ENCODE measurements at places on chromosomes 16 and 17.

- no peak for DNase-seq
These were observed 22.0 kb downstream of the WSB1 start for GRCh38 chr17:27315796-27316465.

DNA sequence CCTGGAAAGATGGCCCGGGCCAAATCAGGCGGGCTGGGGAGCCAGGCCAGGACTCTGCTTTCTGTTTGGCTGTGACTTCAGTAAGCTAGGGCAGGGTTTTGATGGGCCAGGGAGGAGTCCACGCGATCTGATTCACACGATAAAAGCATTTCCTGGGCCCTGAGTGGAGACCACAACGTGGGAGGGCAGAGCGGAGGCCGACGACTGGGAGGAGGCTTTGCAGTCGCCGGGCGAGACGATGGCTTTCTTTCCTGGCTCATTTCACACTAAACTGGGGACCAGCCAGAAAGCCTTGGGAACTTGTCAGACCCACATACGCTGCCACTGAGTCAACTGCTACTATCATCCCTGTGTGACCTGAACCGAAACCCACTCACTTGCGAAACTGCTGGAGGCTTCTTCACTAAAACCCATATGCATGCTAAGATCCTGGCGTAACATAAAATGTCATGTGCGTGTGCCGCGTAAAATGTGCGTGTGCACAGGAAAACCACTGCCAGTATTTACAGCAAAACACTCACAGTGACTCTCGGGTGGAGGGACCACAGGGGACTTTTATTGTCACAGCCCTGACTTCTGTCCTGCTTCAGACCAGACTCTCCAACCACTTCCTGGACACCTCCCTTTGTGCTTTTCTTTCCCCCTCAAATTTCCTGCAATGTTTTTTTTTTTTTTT, 14.2 kb upstream of the RHBDF2 start:
- no peak for DNase-seq

DNA sequence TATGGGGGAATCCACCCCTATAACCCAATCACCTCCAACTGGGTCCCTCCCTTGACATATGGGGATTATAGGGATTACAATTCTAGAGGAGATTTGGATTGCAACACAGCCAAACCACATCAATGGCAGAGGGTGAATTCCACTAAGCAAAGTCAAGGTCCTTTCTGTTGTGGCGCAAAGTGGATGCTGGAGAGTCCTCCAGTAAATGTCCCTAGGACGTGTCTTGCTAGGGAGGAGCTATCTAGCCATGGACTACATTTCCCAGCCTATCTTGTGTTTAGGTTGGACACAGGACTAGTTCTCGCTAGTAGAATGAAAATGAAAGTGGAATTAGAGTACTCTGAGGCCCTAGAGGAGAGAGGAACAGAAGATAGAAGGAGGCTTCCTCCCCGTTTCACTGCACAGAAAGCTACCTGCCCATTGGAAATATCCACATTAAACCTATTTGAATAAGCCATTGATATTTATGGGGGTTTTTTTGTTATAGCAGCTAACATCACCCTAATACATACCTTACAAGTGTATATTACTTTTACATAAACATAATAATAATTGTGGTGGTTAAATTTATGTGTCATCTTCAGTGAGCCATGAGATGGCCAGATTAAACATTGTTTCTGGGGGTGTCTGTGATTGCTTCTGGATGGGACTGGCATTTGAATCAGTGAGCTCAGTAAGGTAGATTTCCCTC, 56.7 kb upstream of the ERCC4 start:
- DNase-seq, result no peak

DNA sequence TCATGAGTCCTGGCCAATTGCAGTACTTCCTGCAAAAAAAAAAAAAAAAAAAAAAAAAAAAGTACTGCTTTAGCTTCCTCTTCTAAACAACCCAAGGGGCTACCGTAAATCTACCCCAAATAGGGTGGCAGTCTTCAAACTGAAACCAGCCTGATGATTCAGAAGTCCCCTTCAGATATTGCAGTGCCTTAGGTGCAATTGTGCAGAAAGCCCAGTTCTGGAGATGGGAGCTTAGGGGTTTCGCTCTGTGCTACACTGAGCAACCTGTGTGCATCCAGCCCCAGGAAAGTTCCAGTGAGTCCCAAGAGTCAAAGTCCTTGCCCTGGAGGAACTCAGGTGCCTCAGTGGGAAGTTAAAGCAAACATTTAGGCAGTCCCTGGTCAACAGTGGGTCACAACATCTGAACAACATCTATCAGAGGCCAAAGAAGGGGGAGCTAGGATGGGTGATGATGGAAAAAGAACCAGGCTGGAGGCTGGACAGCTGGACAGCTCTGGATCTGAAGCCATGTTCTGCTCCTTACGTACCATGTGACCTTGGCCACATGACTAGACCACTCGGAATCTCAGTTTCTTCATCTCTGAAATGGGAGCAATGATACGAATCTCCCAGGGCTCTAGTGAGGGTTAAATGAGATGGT, 6.7 kb upstream of the CIITA start:
- DNase-seq, result no peak

GRCh38 chr17:33966410-33967059, 288.6 kb upstream of the CCL2 start:
- no peak for DNase-seq
